ENCODE measurements at places on chromosomes 13 and 19.

DNA sequence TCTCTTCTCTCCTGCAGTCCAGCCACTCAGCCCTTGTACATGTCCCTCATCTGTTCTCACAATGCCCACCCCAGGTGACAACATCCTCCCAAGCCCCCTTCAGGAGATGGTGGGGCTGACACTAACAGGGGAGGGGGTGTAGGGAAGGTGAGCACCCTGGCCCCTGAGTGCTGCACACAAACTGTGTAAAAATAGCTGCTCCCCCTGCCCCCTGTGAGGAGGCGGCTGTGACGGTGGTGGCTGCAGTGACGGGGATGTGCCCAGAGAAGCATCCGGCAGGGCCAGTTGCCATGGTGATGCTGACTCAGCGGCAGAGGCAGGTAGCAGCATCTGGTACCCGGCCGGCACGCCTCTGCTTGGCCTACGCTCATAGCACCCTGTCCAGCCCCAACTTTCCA, 13.0 kb upstream of the JUND start:
- DNase-seq: no peak

DNA sequence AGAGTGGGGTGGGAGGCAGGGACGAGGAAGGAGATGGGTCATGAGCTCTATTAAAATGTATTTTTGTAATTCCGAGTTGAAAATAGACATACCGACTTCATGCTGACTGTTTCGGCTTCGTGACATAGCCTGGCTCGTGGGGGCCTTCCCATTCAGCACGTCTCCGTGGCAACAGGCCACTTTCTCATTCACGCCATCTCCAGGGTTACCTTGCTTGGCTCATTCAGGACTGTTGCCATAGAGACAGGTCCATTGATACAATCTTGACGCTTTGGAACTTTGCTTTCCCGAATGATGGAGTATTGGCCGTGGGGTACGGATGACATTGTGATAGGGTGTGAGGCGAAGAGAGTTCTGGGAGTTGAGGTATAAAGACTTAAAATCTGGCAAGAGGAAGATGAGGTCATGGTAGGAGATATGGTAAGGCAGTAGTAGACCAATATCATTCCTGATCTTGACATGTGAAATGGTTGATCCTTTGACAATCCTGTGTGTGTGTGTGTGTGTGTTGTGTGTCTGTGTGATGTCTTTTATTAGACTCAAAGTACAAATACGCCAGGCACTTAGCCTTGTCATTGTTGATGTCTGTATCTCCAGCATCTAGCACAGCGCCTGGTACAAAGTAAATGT, 97.3 kb downstream of the CACNA1A start:
- DNase-seq: no peak

DNA sequence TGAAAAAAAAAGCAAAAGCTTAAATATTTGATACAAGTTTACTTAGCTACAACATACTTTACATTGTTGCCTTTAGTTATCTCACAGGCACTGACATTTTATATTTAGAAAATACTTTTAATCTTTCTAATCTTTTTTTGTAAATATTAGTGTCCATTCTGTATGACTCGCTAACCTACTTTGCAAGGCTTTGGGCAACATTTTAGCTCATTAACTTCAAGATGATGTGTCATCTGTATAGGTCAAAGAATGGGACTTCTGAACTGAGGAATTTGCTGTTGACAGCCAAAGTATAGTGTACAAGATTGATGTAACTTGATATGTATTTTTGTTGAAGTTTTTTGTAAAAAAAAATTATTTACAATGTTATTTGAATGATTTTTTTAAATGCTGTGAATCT, 2.7 kb upstream of the C1QTNF9 start:
- no peak for DNase-seq

- no peak for DNase-seq
Observed at GRCh38 chr13:112854321-112854720, 114.7 kb upstream of the MCF2L start.

DNA sequence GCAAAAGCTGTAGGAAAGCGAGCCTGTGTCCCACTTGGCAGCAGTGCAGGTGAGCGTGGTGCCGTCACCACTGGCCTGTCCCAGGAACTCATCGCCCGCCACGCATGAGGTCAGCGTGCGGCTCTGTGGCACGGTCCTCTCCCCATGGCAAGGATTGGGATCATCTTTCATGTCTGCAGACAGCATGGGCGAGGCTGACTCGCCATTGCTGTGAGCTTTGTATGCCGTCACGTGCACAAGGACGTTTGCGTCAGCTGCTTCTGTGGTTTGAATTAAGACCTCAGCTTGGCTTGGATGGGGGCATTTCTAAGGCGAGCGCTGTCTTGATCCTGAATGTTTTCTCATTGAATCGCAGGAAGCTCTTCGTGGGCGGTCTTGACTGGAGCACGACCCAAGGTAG, 9.8 kb downstream of the DAZAP1 start:
- DNase-seq: peak; percentile 35

GRCh38 chr13:99226513-99226912, 25.9 kb downstream of the UBAC2 start:
- no peak for DNase-seq

GRCh38 chr19:34288381-34288780, 34.0 kb downstream of the GARRE1 start:
- DNase-seq: no peak

DNA sequence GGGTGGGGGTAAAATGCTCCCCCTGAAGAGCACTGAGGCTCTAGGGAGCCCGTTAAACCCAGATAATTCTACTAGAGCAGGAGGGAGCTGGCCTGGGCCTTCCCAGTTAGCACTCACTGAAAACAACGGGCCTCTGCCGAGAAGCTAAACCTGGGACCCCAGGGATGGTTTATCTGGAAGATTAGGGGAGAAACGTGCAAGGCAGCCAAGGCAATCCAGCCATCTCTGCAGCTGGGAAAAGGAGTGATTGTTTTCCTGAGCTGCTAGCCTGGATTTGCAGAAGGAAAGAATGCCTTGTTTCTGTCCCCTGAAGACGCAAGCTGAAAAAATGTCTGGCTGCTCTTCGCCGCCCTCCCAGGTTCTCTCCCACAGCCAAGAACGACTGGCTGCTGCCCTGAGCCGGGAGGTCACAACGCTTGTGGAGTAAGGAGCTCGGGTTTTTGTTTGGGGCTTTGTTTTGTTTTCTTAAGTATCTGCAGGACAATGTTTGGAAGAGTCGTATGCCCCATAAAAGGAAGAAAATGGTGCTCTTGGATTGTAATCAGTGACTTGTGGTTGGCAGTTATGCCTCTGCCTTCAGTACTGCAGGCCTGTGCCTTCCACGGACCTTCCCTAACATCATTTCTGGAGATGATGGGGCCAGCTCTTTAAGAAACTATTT, 31.5 kb downstream of the COL4A2 start:
- no peak for DNase-seq

DNA sequence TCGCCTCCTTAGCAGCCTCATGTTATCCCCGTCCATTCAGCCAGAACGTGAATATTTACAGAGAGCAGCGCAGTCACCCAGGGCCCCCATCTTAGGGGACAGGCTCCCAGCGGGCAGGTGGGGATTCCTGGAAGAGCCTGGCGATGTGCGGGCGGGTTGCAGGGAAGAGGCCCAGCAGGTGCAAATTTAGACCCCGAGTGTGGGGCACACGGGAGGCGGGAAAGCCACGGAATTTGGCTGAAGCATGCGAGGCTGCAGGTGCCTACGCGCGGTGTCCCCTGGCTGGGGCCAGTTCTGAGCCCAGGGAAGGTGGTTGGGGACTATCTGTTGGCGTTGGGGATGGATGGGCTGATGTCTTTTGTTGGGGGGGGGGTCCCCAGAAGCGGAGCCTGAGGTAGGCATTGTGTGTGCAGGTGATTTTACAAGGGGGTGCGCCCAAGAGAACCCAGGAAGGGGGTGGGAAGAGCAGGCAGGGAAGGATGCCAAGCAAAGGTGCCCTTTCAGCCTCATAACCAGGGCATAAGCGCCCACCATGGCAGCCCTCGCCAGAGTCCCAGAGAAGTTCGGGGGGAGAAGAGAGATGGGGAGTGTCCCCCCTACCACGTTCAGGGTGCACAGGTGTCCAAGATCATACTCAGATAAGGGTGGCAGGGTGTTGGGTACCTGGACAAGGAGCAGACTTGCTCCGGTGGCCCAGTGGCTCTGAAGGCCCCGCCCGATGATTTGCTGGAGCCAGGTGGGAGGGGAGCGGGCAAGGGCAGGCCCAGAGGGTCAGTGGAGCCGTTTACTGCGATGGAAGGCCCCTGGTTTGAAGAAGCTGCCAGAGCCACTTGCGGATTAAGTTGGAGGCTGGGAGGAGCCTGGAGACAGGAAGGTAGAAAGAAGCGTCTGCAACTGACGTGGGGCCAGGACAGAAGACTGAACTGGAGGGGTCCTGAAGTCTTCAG, 1.2 kb downstream of the TPGS1 start:
- no peak for DNase-seq

GRCh38 chr19:53879140-53880081, 2.6 kb upstream of the PRKCG start:
- DNase-seq: peak; percentile 99

GRCh38 chr13:50726164-50726563, 117.3 kb downstream of the DLEU7 start:
- no peak for DNase-seq

- no peak for DNase-seq
Observed at GRCh38 chr13:113853518-113854237, 10.2 kb downstream of the GAS6 start.

DNA sequence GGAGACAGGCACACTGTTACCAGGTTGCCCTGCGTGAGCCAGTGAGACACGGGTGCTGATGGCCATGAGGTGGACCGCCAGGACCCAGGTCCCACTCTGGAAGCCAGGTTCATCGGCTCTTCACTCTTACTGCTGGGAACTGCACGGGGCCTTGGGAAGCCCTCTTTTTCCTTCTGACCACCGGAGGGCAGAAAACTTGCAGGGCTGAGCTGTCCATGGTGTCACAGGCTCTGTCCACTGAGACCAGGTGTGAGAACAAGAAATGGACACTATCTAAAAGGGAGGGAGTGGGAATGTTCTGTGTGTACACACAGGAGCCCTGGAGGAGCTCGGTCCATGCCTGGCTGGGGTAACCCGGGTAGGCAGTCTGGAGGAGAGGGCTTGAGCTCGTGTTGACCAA, 93.4 kb downstream of the UQCRFS1 start:
- peak; percentile 34 for DNase-seq

GRCh38 chr19:50817941-50818858, 5.4 kb downstream of the KLK1 start:
- peak; percentile 67 for DNase-seq

DNA sequence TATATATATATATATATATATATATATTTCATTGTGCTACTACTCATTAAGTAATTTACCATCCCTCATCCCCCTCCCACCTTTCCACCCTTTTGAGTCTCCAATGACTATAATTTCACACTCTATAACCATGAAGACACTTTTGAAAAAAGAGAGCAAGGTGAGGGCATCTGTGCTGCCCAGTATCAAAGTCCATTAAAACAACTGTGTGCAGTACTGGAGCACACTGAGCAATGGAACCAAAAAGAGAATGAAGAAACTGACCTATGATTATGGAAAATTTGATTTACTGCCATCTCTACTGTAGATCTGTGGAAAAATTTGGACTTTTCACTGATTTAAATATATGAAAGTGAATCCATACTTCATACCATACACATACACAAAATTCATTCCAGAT, 217.9 kb downstream of the COL4A1 start:
- DNase-seq: no peak

DNA sequence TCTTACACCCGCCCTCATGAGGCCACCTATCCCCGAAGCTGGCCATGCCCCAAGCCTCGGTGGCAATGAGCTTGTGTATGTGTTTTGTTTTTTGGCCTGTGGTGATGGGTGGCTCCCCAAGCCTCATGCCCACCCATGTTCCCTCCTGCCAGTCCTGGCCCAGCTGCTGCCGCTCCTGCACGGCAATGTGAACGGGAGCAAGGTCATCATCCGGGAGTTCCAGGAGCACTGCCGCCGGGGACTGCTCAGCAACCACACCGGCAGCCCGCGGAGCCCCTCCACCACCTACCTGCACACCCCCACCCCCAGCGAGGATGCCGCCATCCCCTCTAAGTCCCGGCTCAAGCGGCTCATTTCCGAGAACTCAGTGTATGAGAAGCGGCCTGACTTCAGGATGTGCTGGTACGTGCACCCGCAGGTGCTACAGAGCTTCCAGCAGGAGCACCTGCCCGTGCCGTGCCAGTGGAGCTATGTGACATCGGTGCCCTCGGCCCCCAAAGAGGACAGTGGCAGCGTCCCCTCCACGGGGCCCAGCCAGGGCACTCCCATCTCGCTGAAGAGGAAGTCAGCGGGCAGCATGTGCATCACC, 24.6 kb downstream of the UBXN6 start:
- DNase-seq: no peak

GRCh38 chr19:9958379-9958821, 22.1 kb upstream of the OLFM2 start:
- DNase-seq: no peak

GRCh38 chr19:51749979-51750378, 1.7 kb downstream of the FPR1 start:
- DNase-seq: no peak

DNA sequence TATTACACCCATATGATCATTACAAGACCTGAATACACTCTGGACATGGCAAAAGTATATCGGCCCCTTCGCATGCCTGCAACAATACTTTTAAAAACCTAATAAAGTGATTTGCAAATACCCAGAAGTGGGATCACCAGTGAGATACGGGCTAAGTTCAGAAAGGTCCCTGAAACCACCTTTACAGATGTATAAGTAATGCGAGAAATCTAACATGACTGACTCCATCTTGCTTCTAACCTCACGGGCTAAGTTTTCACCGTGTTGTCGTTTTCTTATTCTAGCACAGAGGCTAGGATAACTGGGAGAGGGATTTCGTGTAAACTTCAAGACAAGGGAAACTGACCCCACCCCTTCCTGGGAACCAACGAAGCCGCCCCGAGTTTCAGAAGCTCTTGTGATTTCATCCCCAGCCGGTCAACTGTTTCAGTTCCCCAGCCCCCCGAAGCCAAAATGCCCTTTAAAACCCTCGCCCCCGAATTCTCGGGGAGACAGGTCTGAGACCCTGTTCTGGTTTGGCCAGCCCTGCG, 703 bp downstream of the NEK3 start:
- DNase-seq: peak; percentile 48

- no peak for DNase-seq
Observed at GRCh38 chr19:43723588-43723987, 7.7 kb downstream of the IRGC start.

DNA sequence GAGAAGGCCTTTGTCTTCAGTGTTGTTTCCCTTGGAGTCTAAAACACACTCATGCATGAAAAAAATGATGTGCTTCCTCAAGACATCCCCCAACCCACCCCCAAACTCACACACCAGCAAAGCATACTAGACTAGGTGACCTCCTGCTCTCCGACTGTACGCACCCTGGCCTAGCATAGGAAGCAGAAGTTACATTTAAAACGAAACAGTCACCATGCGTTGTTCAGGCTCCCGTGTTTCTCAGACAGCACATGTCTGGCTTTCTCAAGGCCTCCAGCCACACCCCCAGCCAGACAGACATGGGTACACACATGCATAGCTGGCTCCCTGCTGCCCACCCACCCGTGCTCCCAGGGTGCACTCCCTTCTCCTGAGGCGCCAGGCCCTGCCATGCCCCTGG, 28.7 kb upstream of the C1QTNF9 start:
- no peak for DNase-seq

GRCh38 chr19:40119380-40119779, 28.6 kb upstream of the ZNF780A start:
- DNase-seq: no peak

GRCh38 chr13:114166381-114167131, 12.5 kb upstream of the CFAP97D2 start:
- no peak for DNase-seq

Data from NCI-H526 (cell line).